ENCODE measurements at places on chromosomes 5 and 9.

DNA sequence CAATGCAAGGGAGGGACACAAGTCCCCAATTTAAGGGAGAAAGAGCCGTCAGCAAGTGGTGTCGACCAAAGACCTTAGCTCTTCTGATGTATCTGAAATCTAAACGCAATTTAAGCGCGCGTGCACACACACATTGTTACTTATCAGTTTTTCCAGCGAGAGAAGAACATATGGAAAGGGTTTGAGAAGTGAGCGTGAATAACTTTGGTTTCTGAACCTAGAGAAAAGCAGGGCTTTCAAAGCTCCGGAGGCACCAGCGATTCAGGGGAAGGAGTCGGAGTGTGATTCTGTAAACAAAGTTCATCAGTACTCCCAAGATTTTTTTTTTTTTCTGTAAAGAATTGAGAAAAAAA, 191.8 kb downstream of the MEF2C start:
- DNase-seq, result no peak

GRCh38 chr5:128538000-128538249, at the start of gene FBN2:
Gene FBN2 (minus strand): TSS chr5:128538245. CDS start chr5:128537603, 642 bp downstream.
- no peak for DNase-seq

DNA sequence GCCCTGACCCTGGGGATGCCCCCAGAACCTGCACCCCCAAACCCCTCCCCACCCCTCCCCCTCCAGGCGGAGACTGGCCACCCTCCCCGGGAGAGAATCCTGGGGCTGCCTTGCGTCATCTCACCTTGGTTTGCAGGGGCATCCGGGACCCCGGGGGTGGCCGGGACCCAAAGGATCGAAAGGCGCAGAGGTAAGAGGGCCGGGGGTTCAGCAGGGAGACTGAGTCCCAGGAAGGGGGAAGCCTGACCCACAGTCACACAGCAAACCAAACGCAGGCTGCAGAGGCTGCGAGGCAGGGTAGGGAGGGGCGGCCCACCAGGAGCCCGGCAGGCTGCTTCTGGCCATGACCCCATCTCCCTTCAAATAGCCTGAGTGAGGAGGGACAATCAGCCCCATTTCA, 33.8 kb upstream of the ORM1 start:
- no peak for DNase-seq

DNA sequence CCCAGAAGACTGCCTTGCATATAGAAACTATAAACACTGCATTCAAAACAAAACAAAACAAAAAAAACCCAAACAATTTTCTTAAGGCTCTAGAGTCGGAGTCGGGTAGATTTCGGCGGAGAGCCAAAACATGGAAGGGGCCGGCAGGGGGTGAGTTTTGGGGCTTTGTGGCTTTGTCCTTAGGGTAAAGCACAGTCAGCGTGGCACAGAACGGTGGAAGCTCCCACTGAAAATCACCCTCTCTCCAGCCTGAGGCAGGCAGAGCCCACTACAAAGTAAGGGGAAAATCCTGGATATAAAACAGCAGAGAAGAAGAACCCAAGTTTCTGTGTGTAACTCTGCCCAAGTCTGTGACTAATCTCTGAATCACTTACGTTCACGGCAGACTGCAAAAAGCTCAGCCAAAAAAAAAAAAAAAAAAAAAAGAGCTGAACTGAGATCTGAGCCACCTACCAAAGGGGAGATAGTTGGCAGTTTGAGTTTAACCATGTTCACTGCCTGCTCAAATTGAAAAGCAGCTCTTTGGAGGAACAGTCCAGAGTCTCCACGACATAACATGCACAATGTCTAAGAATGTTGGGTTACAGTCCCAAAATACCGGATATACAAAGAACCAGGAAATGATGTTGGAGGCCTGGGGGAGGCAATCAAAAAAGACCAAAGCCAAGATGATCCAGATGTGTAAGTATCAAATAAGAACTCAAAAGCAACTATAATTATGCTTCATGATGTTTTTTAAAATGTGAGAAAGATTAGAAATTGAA, 26.6 kb upstream of the OR2K2 start:
- DNase-seq, result no peak

- no peak for DNase-seq
These were observed 145.4 kb upstream of the MTAP start for GRCh38 chr9:21656776-21657674.

GRCh38 chr9:88574953-88575352, 40.0 kb downstream of the NXNL2 start:
- no peak for DNase-seq

- DNase-seq, result no peak
These were observed 13.1 kb downstream of the ARHGEF37 start for GRCh38 chr5:149594206-149594895.

DNA sequence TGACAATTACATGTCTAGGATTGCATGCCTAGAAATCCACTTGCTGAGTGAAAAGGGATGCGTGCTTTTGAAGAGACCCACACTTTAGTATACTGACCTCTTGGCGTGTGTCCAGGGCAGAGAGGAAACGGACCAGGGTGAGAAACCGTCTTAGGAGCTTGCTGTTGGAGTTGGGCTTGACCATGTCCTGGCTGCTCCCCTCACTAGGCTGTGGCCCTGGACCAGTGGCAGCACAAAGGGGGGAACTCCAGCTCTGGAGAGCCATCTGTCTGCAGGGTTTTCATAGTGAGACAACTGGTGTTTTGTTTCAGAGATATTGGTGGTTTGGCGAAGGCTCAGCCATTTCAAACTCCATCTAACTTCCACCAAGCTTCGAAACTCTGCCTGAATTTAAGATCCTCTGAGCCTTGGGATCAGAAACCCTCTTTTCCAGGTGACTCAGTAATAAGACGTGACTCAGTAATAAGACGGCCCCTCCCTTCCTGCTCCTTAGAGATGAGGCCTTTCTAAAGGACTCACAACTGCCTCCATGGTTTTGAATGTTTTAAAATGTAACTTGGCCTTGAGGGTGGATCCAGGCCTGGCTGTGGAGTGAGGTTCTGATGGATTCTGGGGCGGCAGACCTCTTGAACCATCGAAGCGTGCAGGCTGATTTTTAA, 165.8 kb downstream of the MELK start:
- no peak for DNase-seq

GRCh38 chr9:130027533-130028365, 15.2 kb downstream of the FNBP1 start:
- no peak for DNase-seq

DNA sequence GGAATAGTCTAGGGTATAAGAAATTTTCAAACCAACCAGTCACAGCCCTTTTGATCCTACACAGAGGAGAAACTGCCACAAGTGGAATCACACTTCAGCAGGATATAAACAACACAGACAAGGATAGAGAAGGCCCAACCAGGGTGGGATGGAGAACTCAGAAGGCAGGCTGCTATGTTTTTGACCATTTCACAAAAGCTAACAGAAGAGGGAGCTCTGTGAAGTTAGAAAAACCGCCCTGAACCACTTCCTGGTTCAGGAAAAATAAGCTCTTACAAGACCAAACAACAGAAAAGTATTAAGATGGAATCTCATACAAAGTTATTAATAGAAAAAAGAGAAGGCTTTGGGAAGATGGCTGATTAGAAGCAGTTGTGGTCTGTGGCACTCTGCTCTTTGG, 960 bp upstream of the IFNB1 start:
- DNase-seq, result peak; percentile 15

DNA sequence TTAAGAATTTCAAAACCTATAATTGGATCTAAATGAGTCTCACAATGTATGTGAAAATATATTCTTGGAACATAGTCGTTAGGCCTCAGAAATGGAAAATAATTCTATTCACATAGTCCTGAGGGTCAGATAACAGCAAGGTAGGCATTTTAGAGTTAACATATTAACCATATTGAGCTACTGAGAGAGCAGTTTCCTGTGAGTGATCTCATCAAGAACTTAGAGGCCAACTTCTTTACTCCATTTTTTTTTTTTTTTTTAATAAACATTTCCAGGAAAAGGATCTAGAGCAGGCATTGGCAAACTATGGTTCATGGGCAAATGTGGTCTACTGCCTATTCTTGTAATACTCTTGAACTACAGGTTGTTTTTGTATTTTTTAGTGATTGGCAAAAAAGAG, 26.6 kb downstream of the RAB24 start:
- no peak for DNase-seq

GRCh38 chr9:101162231-101162630, 133.7 kb downstream of the PLPPR1 start:
- DNase-seq, result no peak

GRCh38 chr9:92589923-92590322, 54.1 kb upstream of the ECM2 start:
- DNase-seq, result no peak

GRCh38 chr9:22103685-22104575, 94.8 kb upstream of the CDKN2B start:
- no peak for DNase-seq

GRCh38 chr9:89435071-89435823, 62.7 kb downstream of the SEMA4D start:
- no peak for DNase-seq

- DNase-seq, result no peak
These were observed 80.2 kb upstream of the DMRT1 start for GRCh38 chr9:761176-761792.

DNA sequence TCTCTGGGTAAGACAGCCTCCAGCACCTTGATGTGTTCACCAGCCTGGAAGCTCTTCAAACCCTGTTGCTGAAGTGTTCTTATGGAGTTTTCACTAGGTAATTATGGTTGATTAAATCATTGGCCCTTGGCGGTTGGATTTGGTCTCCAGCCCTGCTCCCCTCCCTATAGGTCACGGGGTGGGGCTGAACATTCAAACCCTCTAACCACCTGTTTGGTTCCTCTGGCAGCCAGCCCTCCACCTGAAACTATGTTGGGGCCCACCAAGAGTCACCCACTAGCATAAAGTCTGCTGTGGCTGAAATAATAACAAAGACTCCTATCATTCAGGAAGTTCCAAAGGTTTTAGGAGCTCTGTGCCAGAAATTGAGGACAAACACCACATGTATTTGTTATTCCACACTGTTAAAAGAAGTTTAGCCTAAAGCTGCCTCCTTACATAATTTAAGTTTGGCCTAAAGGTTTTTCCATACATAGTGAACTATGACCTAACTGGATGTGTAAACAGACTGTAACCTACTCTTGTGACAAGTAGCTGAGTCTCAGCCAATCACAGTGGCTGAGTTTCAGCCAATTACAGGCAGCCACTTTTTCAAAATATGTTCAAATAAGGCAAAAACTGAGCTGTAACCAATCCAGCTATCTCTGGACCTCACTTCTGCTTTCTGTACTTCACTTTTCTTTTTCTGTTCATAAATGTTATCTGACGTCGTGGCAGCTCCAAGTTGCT, 34.8 kb downstream of the TMEM252 start:
- DNase-seq, result peak; percentile 84

DNA sequence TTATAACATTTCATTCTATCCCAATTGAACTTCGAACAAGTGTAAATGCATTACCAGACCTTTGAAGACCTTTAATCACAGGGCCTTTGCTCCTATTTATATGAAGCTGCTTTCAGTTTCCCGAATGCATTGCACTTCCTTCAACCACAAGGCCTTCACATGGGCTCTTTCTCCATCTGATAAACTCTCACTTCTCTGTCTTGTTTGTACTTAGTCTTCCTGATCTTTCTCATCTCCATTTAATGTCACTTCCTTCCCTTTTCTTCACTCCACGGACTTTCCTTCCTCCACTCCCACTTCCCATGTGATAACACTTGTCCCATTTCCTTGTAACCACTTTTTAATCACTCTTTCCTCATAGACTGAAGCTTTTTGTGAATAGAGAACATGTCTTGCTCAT, 74.3 kb upstream of the TNC start:
- DNase-seq, result no peak

DNA sequence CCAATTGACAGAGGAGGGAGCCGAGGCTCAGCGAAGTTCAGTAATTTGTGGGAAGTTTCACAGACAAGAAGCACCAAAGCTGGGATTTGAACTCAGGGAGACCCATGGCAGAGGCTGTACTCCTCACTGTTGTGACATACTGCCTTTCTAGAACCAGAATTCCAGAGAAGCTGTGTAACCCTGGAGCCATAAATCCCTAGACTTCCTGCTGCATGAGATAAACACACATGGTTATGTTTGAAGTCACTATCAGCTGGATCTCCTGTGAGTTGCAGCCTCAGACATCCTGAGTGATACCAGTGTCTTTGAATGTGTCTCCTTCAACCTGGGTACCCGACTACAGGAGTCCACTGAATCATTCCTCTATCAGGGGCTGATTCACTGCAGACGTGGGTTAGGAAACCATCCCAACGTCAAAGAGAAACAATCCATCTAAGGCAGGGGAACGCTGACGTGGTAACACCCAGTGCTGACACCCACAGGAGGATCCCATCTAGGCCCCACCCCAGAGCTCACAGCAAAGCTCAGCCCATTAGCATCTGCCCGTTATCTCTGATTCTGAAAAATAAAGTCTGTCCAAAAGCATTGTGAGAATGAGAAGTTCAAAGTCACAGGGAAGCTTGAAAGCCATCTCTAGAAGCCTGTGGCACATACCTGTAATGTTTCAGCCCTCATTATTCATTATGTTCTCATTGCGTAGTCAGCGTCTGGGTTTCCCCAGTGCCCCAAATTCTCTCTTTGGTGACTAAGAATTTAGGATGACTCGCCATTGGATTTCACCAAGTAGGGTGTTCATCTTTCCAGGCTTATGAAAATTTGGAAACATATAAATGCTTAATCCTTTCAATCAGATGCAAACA, 36.3 kb upstream of the BASP1 start:
- DNase-seq, result no peak

- DNase-seq, result peak; percentile 46
These were observed 56.9 kb upstream of the GGTA1 start for GRCh38 chr9:121556580-121556979.

GRCh38 chr5:90473396-90474234, 956 bp downstream of the MBLAC2 start:
- peak; percentile 1 for DNase-seq

DNA sequence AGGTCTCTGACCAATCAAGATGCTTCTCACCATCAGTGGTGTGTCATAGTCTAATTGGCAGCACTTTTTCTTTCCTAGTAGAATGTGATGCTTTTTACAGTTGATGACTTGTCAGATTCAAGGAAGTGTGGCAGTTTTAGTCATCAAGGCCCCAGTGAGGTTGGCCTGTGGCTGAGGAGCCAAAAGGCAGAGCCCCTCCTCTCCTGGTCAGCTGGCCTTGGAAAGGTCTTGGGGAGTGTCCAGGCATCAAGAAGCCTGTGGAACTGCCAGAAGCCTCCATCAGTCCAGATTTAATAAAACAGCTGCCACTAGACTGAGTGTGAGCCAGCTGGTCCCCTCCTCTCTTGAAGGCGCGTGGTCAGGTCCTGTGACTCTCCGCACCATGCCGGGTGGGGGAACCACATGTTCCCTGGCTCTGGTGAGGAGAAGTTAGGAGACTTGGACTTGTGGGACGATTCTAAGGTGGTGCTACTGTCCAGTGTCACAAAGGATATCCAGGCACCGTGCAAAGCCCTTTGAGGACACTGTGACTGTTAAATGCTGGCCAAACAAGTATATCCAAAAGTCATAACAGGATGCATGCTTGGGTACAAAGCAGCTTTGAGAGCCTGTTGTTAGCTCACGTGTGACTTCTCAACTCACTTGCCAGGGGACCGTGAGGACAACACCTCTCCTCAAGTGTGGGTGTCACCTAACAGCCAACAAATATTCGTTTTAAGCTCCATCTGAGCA, 6.1 kb upstream of the ANGPTL2 start:
- DNase-seq, result no peak

GRCh38 chr5:154972476-154973080, 31.7 kb downstream of the MRPL22 start:
- no peak for DNase-seq
